SK-N-DZ (cell line): ENCODE measurements at places on chromosomes 13 and 19.

- no peak for DNase-seq
These were observed 506 bp upstream of the AP1M1 start for GRCh38 chr19:16197188-16197621.

GRCh38 chr13:114124431-114124830 lies 8.0 kb downstream of the RASA3 start:
- DNase-seq, result no peak

- DNase-seq, result no peak
These were observed 390.3 kb downstream of the DLEU7 start for GRCh38 chr13:50453188-50453587.

- DNase-seq, result no peak
These were observed 33.3 kb downstream of the TIMM13 start for GRCh38 chr19:2394054-2394441.

DNA sequence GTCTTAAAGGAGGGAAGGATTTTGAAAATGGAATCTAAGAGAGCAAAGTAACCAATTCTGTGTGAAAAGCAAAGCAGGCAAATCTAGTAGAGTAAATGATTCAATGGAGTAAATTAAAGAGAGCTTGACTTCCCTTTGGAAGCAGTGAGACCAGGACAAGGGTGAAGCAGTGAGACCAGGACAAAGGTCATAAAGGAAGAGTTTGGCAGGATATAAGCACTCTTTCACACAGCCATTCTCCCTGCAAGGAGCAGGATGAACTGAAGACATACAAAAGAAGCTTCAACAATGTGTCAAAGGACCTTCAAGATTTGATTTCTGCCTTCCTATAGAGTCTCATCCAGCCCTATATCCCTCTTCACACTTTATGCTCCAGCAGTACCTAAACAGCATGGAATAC lies 123.8 kb downstream of the ENOX1 start:
- no peak for DNase-seq

DNA sequence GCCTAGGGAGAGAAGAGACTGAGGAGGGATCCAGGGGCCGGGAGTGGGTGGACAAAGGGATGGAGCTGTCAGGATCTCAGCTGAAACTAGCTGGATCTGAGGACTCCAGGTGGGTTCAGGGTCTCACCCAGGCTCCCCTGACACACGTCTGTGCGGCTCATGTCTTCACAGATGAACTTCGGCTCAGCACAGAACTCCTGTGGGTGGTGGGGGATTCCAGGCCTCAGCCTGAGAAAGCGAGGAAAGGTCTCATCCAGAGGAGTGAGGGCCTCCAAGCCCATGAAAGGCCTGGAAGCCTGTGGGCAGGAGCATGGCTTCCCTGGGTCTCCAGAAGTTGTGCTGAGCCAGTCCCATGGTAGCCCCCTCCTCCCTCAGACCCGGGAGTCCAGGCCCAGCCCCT lies 1.4 kb downstream of the CAPN12 start:
- DNase-seq, result no peak

GRCh38 chr19:17125728-17126677 lies 50.4 kb downstream of the MYO9B start:
- DNase-seq, result peak; percentile 86

- DNase-seq, result peak; percentile 52
These were observed 18.0 kb downstream of the KLK4 start for GRCh38 chr19:50893047-50893736.

DNA sequence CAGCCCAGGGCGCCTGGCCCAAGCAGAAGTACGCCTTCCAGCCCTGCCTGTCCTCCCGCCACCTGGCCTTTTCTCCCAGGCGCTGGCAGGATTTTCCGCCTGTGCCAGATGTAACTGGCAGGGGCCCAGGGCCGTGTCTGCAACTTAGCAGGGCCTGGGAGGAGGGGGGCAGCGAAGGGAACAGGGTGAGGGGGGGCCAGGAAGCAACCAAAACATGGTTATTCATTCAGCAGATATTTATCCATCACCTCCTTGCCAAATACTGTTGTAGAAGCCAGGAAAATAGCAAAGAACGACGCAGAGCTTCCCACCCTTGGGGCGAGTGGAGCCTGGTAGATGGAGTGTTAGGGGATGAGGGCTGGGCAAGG lies 5.6 kb downstream of the TLE6 start:
- peak; percentile 69 for DNase-seq
